ENCODE measurements at places on chromosomes 6 and 20.

- no peak for DNase-seq
Measured at GRCh38 chr6:15781890-15782289, 119.1 kb upstream of the DTNBP1 start.

- no peak for DNase-seq
Measured at GRCh38 chr20:25046181-25046641, 11.7 kb downstream of the ACSS1 start.

GRCh38 chr6:95589826-95590570 is 12.7 kb downstream of the MANEA start:
- no peak for DNase-seq

- no peak for DNase-seq
Measured at GRCh38 chr6:80234908-80235307, 128.4 kb downstream of the BCKDHB start.

DNA sequence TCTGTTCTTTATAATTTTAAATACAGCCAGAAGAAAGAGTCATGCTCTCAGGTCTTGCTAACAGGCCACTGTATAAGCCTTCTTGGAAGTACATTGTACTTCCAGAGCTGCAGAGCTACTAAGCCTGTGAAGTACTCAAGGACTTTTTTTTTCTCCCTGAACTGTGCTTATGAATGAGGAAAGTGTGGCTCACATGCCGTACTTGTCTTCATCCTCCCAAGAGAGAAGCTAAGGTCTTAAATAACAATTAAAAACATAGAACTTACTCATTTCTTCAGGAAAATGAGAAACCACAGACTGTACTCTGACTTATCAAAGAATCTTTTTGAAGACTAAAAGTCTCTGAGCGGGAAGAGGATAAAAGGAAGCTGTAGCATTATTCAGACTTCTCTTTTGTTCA is 218.3 kb downstream of the HTR1B start:
- no peak for DNase-seq

- DNase-seq, result no peak
Measured at GRCh38 chr6:42025066-42025844, 25.1 kb upstream of the TAF8 start.

DNA sequence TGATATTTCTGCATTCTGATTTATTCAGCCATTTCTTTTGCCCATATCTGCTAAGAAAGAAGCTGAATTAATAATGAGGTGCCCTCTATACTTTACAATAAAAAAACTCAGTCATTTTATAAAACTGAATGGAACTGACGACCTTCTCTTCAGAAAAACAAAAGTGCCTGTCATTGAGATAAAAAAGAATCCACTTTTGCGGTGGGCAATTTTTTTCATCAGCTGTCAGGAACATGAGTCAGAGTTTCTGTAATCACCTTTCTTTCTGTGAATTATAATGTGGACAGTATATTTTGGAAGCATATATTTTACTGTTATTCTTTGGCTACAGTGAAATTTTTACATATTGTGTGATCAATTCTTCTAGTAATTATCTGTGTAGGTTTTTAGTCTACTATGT is 33.4 kb downstream of the IL20RA start:
- peak; percentile 29 for DNase-seq

Measured in fibroblast of lung (primary cell).